ENCODE measurements at places on chromosomes 4 and X.

- peak; percentile 28 for DNase-seq
These were observed at the start of gene RAB39B for GRCh38 chrX:155263854-155264628. RAB39B (minus strand) TSS chrX:155264491; CDS start chrX:155264288, 203 bp downstream.

GRCh38 chrX:155148724-155149537 is 67.3 kb upstream of the VBP1 start:
- no peak for DNase-seq

DNA sequence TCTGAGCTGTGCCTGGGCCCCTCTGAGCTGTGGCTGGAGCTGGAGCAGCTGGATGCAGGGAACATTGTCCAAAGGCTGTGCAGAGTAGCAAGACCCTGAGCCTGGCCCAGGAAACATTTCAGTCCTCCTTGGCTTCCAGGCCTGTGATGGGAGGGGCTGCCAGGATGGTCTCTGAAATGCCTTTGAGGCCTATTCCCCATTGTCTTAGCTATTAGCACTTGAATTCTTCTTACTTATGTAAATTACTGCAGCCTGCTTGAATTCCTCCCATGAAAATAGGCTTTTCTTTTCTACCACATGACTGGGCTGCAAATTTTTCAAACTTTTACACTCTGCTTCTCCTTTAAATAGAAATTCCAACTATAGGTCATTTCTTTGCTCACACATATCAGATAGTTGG is 349.8 kb upstream of the KLHL4 start:
- DNase-seq, result no peak

DNA sequence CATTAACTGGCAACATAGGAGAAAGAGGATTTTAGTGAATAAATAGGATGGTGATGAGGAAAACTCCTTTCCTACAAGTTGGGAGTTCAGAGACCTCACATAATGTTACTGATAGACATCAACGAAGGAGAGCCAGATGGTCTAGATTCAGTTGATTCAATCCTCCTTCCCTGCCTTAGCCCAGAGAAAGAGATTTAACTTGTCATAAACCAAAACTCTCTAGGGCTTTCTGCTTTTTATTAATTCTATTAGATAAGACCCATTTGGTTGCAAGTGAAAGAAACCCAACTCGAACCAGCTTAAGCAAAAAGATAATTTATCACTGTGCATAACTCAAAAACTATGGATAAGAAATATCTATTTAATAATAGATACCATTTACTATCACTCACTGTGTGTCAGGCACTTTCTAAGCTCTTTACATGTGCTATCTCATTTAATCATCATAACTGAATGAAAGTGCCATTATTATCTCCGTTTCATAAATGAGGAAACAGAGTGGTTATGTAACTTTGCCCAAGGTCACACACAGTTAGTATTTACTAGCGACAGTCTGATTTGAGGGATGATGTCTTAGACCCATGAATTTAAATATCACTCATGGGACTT is 4.3 kb upstream of the UNC5C start:
- no peak for DNase-seq

- no peak for DNase-seq
These were observed 10.5 kb upstream of the GLUD2 start for GRCh38 chrX:121036951-121037350.

DNA sequence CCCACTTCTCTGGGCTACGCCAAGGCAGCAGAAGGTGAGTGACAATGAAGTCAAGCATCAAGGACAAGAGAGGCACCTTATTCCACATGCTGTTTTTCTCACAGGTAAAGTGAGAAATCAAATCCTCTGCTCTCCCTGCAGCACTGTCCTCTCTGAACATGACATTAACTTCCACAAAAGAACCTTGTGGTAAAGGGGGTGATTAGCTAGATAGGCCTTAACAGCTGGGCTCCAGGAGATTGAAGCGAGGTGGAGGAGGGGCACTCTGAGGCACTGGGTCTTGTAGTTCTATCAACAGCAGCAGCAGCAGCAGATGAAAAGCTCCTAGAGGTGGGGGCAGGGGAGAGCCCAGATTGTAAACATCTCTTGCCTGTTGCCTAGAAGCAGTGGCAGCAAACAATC is 96.8 kb upstream of the CXXC4 start:
- DNase-seq, result peak; percentile 55

- no peak for DNase-seq
These were observed 835 bp downstream of the TMEM185A start for GRCh38 chrX:149630681-149631233.

DNA sequence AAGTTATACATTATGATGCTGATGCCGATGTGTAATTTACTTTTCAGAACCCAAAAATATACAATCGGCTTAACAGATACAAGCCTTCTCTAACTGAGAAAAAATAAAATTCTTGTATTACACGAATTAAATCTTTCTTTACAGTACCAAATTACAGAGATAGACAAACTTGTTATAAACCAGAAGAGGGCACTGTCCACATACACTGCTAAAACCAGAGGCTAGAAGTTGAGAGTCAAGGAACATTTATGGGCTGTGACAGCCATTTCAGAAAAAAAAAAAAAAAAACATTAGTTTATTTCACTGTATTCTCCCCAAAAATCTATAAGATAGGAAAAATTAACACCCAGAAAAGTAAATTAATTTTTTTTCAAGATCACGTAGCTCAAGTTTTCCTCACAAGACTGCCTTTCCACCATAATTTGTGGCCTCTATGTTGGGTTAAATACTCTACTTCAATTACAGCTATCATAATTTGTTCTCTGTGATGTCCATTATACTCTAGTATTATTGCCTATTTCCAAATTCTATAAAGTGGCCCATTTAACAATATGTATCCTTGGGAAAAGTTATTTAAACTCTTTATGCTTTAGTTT is 12.0 kb downstream of the EREG start:
- no peak for DNase-seq

GRCh38 chr4:186915816-186916215 is 192.2 kb upstream of the FAT1 start:
- no peak for DNase-seq

DNA sequence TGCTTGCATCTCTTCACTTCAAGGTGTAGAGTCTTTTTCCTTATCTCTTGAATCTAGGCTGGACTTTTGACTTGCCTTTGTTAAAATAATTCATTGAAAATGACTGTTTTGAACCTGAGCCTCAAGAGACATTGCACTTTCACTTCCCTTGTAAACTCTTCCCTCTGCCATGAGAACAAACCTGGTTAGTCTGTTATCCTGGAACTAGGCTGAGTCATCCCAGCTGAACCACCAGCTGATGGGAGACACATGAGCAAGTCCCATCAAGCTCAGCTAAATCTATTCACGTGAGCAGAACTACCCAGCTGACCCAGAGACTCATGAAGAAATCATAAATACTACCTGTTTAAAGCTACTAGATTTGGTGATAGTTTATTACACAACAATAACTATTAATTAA is 202.3 kb upstream of the CENPE start:
- DNase-seq, result no peak

DNA sequence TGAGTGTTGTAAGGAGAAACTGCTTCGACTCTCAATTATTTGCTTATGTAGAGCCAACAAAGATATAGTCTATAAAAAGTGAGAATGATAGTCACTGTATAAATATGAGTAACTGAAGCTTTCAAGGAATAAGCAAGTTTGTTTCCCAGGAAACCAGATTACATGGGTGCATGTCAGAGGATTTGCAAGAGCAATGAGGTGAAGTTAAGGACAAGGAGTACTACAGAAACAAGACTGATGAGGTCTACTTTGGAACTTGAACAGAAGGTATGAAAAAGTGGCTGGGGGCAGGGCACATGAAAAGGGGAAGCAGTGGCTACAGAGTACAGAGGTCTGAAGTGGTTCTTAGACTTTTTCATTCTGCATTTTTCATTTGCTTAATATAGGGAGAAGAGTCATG is 321.0 kb upstream of the CXXC4 start:
- no peak for DNase-seq

- no peak for DNase-seq
These were observed 86.7 kb downstream of the AKAP4 start for GRCh38 chrX:50114113-50114512.

- DNase-seq, result peak; percentile 29
These were observed 32.7 kb downstream of the ELF2 start for GRCh38 chr4:139144161-139144859.

DNA sequence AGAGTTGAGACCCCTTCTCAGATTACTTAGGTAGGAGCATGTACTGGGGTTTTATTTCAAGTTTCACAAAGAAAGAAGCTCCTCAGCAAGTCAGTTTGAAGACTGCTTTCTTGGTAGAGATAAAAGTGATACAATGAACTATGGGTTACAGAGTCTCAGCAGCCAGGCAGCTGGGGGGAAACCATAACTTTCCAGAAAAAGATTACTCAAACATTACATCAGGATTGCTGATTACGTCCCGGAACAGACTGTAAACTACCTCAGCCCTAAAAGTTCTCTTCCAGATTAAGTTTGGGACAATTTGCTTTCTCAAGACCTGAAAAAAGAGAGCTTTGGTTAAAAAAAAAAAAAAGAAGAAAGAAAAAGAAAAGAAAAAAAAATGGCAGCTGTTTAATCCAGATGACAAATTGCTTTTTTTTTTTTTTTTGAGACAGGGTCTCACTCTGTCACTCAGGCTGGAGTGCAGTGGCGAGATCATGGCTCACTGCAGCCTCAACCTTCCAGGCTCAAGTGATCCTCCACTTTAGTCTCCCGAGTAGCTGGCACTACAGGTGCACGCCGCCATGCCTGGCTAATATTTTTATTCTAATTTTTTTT is 16.6 kb downstream of the SAT1 start:
- DNase-seq, result no peak

- DNase-seq, result no peak
These were observed 768 bp upstream of the CDKL5 start for GRCh38 chrX:18424482-18425198.

- no peak for DNase-seq
These were observed 78.5 kb upstream of the EFNB1 start for GRCh38 chrX:68750316-68750715.

DNA sequence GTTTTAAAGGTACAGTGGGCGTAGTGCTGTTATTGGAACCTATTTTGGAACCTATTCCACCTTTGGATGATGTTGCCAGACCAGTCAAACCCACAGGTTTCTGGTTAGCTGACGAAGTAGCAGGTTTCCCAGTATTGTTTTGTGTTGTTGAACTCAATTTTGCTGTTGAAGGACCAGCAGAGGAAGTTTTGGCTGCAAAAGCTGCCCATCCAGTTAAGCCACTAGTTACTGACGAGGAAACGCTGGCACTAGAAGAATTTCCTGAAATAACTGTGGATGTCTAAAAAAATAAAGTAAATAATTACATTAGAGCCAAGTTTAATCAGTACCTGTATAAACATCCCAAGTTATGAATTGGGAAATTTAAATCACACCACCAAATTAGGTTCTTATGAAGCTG is 25.5 kb downstream of the INTS12 start:
- no peak for DNase-seq

DNA sequence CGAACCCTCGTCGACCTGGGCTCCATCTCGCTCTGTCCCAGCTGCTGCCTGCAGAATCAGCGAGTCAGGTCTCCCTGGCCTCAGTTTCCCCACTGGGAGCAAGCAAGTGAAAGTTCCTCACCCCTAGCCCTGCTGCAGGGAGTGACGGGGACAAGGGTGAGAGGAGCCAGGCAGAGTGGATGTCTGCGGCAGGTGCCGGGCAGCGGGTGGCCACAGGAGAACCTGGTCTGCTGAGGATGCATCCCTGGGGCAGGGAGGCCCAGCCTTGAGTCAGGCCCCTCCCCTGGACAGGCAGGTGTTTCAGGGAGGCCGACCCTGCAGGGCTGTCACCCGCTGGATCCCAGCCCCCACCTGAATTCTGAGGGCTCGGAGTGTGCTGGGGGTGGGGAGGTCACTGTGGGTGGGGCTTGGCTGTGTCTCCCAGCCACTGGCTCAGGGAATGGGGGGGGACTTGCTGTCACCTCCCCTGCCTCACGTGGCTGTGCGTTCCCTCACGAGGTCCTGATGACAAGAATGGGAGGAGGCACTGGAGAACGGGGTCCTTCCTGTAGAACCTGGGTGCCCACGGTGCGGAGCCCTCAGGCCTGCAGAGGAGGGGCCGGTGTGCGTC is 33.2 kb downstream of the LRPAP1 start:
- DNase-seq, result no peak

- no peak for DNase-seq
These were observed 36.7 kb upstream of the PAGE4 start for GRCh38 chrX:49792376-49792775.

DNA sequence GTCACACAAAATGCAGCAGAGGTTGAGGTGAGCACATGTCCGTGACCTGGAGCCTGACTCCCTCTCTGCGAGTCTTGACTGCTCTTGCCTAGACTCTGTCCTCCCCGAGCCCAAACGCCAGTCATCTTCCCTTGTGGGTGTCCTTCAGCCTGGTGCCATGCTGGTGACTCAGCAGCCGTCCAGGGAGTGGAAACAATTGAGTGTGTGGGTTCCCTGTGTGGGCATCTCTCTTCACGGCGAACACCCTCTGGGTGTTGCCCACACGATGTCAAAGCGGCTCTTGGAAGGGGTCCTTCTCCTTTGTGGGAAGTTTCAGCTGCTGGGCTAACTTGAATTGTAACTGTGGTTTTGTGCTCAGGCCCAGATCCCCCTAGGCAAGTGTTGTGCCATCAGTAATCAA is 17.5 kb upstream of the MSANTD1 start:
- DNase-seq, result no peak

DNA sequence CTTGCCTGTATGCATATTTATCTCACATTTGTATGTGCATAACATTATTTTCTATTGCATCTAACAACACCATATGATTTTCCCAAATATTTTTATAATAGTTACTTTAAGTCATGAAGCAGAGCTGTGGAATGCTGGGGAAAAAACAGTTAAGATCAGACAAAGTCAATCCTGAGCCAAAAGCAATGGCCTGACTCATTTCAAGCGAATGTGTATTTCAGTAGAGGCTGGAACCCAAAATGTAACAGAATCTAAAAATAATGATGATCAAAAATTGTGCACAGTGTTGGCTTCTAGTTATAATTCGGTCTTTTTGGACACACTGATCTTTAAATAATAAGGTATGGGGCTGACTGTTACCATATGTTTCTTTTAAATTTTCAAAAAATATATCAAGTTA is 516.2 kb upstream of the ADGRL3 start:
- no peak for DNase-seq

DNA sequence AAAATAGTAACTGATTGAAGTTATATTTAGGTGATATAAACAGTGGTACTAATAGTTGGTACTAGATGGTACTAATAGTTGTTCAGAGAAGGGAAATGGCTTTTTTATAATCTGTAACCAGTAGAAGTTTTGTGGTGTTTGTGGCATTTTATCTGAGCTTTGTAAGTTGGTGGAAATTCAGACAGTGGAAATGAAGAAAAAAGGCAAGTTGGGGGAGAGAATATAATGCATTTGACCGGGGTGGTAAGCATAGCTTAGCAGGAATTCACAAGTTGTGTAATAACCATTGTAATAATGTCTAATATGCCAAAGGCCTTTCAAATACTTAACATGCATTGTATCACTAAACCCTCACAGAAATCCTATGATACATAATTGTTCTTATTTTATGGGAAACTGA is 36.3 kb downstream of the DTHD1 start:
- no peak for DNase-seq

GRCh38 chr4:181528570-181529184 is 714.5 kb upstream of the TENM3 start:
- DNase-seq, result peak; percentile 75

GRCh38 chrX:43949669-43950068 is 23.5 kb downstream of the NDP start:
- DNase-seq, result no peak

GRCh38 chr4:87071401-87071800 is 136.6 kb downstream of the AFF1 start:
- DNase-seq, result no peak

All from renal cortex interstitium (tissue), 15 donors.